Activated CD8-positive, alpha-beta memory T cell treated with anti-CD3 and anti-CD28 coated beads for 4 hours (primary cell): ENCODE measurements at places on chromosomes 6 and 20.

DNA sequence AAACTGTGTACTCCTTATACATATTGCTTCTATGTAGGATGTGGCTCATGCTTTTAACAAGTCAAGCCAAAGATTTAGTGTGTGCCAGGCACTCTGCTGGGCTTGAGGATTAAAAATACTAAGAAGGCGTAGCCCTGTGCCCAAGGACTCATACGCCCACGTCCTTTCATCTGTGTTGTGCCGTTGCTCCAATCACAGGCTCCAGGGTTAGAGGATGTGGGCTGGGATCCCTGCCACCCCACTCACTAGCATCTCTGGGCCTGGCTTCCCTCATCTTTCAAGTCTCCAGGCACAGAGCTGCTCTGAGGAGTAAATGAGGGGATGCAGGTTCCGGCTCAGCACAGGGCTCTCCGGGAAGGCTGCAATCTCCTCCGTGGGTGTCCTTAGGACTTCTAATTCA is 214.2 kb downstream of the SYNDIG1 start:
- no peak for DNase-seq

GRCh38 chr6:52929321-52930164 is 20.0 kb upstream of the GSTA3 start:
- no peak for DNase-seq

- no peak for DNase-seq
These were observed 6.5 kb downstream of the MDGA1 start for GRCh38 chr6:37690964-37691735.

DNA sequence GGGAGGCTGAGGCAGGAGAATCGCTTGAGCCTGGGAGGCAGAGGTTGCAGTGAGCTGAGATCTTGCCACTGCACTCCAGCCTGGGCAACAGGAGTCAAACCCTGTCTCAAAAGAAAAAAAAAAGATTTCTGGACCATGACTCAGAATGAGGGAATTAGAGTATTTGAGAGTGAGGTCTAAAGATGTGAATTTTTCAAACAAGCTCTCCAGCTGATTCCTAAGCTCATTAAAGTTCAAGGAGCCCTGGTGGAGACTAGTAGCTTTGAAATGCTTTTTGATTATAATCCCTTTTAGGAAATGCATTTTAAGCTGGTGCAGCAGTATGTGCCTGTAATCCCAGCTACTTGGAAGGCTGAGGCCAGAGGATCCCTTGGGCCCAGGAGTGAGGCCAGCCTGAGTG is 21.8 kb upstream of the SRF start:
- DNase-seq: no peak

- DNase-seq: peak; percentile 62
These were observed 2.7 kb upstream of the TUBB2A start for GRCh38 chr6:3159805-3160781.

DNA sequence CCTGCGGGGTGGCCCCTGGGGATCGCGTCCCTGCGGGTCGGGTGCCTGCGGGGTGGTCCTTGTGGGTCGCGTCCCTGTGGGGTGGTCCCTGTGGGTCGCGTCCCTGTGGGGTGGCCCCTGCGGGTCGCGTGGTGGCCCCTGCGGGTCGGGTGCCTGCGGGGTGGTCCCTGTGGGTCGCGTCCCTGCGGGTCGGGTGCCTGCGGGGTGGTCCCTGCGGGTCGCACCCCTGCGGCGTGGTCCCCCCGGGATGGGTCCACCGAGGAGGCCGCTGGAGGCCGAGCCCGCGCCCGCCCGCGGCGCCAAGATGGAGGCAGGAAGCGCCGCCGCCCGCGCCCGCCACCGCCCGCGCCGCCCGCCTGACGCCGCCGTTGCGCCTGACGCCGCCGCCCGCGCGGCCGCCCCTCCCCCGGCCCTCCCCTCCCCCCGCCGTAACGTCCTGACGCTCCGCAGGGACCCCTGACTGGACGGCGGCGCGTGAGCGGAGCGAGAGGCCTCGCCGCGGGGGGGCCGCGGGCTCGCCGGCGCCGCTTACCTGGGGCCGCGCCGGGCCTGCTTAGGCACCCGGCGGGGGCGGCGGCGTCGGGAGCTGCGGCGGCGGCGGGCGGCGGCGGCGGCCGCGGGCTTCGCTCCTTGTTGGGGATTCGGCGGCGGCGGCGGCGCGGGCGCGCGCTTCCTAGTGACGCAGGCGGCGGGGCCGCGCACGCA is at the start of gene GMEB2:
TSS of gene GMEB2 (minus strand) at position 678 of the 705 bp plus-strand sequence. CDS start 7,704 bp downstream, outside the sequence.
- DNase-seq: peak; percentile 46

- no peak for DNase-seq
These were observed 39.0 kb upstream of the SLCO4A1 start for GRCh38 chr20:62603021-62603906.

- DNase-seq: no peak
These were observed 1383.8 kb upstream of the MAP3K7 start for GRCh38 chr6:91970700-91971099.

GRCh38 chr6:41551857-41552256 is 5.7 kb downstream of the FOXP4 start:
- no peak for DNase-seq

GRCh38 chr6:51273228-51273961 is 454.7 kb downstream of the TFAP2B start:
- no peak for DNase-seq

GRCh38 chr20:44582311-44583025 is at the start of gene PKIG:
TSS of gene PKIG (plus strand) at chr20:44582579. CDS start at chr20:44614557, 31,978 bp downstream.
- DNase-seq: no peak

DNA sequence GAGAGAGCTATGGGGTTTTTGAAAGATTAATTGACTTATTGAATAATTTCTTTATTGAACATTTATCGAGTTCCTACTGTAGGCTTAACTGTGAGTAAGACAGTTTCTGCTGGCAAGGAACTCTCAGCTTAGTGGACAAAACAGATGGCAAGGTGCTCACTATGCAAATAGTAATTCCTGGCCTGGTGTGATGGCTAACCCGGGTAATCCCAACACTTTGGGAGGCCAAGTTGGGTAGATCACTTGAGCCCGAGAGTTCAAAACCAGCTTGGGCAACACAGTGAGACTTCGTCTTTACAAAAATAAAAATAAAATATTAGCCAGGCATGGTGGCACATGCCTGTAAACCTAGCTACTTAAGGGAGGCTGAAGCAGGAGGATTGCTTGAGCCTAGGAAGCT is 13.5 kb upstream of the TGM2 start:
- DNase-seq: no peak

DNA sequence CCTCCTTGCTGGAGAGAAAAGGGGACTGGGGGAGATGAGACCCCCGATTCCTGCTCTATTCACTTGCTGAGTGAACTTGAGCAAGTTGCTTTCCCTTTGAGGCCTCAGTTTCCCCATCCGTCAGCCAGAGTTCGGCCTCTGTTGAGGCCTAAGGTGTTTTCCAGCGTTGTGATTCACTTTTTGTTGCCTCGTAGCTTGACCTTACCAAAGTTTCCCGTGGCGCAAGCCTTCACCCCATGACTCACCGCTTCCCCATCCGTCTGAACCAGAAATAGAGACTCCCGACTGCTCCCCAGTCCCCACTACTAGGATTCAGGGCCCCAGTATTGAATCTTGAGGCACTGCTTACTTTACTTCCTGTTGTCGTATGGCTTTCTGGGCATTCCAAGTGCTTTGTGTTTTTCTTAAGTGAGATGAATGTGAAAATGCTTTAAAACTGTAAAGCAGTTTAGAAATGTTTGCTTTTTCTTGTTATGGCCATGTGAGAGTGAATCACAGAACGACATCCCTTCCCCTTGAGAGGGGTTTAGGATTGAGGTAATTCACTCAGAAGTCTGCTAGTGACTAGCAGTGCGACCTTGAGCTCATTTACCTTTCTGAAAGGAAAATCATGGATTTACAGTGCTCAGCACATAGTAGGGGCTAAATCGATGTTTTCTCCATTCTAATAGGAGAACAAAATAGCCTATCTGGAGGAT is 1.2 kb downstream of the CHMP4B start:
- DNase-seq: peak; percentile 10

DNA sequence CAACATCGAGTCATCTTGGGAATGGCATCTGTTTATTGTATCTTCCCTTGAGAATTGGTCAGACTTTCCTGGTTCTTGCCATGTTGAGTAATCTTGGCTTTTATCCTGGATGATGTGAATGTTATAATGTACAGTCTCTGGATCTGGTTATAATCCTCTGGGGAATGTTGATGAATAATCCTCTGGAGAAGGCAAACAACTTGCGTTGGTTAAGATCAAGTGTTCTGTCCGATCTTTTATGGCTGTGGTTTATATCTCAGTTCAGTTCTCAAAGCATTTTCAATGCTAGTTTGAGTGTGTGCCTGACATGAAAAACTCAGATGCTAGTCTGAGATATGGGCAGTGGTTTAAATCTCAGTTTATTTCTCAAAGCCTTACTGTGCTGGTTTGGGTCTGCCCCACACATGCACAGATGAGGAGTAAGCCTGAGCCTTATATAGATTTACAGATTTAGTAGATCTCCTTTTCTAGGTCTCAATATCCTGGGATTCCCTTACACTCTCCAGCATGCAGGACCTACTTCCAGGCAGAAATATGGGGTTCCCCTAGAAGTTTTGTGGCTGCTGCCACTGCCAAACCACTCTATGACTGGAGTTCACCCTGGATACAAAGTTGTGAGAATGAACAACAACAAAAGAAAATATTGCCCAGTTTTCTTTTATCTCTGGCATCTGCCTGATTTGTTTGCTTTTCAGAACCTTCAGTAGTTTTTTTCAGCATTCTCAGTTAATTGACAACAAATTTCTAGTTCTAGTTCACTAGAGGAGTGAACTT is 191.8 kb upstream of the MAN1A1 start:
- no peak for DNase-seq

- no peak for DNase-seq
These were observed 73.2 kb downstream of the JPH2 start for GRCh38 chr20:44113618-44114376.

DNA sequence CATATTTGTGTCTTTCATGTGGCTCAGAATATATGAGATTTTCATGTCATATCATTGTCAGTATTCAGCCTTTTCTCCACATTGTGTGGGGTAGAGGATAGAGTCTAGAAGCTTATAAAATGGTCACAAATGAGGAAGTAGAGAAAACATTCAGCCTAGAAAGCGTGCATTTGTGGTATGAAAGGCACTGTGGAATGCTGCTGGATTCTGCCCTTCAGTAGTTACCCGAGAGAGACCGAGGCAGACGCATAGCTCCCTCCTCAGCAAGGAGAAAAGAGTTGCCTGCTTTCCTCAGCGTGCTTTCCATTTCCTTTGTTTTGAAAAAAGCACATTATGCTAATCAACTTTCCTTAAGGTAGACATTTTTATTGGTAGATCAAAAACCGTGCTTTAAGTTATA is 28.7 kb downstream of the MYB start:
- DNase-seq: no peak

GRCh38 chr6:161413355-161413771 is 139.5 kb upstream of the AGPAT4 start:
- DNase-seq: no peak

GRCh38 chr6:53179961-53180651 is 31.5 kb upstream of the GCM1 start:
- DNase-seq: peak; percentile 2

DNA sequence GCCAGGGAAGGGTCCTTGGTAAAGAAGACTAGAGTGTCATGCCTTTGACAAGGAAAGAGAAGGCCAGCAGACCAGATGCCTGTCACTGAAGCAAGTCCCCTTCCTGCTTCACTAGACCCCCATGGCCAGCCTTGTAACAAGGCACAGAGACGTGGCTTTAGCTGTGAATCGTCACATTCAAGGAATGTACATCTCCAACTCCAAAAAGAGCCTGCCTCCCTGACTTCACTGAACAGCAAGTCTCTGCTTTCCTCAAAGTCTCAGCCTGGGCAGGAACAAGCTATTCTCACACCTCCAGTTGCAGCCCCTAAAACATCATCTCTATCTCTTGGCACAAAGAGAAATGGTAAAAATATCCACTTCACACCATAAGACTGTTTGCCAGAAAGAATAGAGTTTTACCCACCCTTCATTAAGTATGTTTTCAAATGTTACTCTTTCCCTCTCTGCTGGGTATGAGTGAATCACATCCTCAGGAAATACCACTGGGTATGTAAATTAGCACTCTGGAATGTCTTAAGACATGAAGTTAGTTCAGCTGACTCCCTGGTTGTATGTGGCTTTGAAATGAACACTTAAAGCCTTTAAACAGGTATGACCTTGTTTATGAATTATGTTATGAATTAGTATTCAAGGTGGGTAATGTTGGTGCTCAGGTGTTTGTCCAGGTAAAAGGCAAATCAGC is 46.4 kb upstream of the NT5E start:
- DNase-seq: no peak

DNA sequence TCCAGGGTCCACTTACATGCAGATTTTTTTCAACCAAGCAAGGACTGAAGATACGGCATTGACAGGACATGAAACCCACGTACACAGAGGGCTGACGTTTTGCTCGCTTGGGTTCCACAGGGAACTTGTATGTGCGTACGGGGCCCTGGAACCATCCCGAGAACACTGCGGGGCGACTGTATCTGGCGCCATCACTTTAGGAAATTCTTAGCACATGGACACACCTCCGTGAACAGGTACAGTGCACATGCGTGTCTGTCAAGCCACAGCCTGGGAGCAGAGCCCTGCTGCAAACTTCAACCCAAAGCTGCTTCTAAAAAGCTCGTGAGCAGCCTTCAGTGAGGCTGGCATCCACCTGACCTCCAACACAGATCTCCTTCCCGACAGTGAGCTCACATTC is 37.3 kb downstream of the TAF4 start:
- DNase-seq: no peak

GRCh38 chr20:31719644-31720485 is 2.8 kb downstream of the BCL2L1 start:
- no peak for DNase-seq

- no peak for DNase-seq
These were observed 33.7 kb upstream of the IYD start for GRCh38 chr6:150334790-150335783.

- DNase-seq: no peak
These were observed 24.7 kb downstream of the FNDC1 start for GRCh38 chr6:159193923-159194322.

GRCh38 chr6:106182455-106182854 is 96.3 kb downstream of the PRDM1 start:
- no peak for DNase-seq

DNA sequence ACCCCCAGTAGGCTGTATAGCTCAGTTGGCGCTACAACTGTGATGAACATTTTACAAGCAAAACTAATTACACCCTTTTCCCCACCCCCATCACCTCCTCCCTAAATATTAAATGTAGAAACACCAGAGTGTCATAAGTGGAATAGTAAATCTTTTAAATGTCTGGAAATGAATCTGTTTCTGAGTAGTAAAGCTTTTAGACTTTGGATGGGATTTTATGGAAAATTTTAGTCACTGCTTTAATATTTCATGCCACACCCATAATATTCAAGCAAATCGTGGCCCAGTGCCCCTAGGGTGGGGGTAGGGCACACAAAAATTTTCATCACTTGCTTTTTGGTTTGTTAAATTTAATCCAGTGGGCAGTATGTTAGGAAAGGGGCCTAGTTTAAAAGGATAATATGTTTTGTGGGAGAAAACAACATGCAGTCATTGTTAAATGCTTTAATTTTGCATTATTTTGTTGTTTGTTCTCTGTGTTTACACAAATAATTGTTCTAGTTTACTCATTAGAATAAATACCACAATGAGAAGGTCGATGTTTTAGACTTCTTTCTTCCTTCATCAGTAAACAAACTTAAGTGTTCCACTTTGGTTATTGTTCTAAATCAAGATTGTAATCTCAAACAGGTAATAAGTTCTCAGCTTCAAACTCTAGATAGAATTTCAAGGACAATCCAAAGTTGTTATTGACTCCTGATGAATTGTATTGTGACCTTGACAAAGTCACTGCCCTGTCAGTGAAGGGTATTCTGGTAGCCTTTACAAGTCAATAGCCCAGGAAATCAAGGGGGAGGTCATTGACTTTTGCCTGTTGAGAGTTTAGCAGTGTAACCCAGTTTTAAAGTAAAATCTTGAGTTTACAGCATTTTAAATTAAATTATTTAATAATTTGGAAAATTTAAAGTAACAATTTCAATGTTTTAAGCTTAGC is 79.2 kb downstream of the CBFA2T2 start:
- DNase-seq: no peak
